ENCODE measurements at places on chromosomes 3 and 15.

GRCh38 chr3:174431717-174432116, 427.4 kb upstream of the NAALADL2 start:
- no peak for DNase-seq

GRCh38 chr15:69517052-69517451, 64.4 kb downstream of the RPLP1 start:
- DNase-seq, result no peak

- DNase-seq, result no peak
Observed at GRCh38 chr15:64503640-64504039, 43.3 kb downstream of the ZNF609 start.

GRCh38 chr3:37852097-37852496, 9.6 kb upstream of the CTDSPL start:
- no peak for DNase-seq

DNA sequence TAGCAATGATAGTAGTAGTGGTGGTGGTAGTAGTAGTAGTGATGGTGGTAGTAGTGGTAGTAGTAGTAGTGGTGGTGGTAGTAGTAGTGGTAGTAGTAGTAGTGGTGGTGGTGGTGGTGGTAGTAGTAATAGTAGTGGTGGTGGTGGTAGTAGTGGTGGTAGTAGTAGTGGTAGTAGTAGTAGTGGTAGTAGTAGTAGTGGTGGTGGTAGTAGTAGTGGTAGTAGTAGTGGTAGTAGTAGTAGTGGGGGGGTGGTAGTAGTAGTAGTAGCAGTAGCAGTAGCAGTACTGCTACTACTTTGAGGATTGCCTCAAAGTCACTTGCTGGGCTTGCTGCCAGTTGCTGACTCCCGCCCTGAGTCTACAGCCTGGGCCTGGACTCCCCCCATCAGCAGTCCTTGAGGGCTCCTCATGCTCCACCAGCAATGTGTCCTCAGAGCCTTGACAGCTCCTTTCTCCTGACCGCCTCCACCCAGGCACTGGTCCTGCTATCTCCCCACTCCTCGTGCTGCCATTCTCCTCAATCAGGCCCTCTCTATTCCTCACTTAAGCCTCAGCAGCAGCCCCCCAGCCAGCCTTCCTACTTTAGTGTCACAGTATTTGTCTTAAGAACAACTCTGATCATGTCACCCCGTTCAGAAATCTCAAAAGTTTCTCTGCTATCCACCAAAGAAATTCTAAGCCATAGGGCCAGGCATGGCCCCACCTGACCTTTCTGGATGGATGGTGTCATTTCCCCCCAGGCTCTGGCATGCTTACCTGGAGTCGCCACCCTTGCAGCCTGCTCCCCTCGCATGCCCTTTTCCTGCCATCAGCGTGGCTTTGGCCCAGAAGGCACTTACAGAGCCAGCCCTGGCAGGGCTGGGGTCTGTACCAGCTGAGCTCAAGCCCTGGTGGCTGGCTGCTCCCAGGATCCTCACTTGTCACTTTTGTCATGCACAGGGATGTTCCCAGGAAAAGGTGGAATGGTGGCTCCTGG, 45.6 kb downstream of the DLEC1 start:
- peak; percentile 20 for DNase-seq

- DNase-seq, result no peak
Observed at GRCh38 chr15:59222906-59223550, 16.4 kb downstream of the LDHAL6B start.

DNA sequence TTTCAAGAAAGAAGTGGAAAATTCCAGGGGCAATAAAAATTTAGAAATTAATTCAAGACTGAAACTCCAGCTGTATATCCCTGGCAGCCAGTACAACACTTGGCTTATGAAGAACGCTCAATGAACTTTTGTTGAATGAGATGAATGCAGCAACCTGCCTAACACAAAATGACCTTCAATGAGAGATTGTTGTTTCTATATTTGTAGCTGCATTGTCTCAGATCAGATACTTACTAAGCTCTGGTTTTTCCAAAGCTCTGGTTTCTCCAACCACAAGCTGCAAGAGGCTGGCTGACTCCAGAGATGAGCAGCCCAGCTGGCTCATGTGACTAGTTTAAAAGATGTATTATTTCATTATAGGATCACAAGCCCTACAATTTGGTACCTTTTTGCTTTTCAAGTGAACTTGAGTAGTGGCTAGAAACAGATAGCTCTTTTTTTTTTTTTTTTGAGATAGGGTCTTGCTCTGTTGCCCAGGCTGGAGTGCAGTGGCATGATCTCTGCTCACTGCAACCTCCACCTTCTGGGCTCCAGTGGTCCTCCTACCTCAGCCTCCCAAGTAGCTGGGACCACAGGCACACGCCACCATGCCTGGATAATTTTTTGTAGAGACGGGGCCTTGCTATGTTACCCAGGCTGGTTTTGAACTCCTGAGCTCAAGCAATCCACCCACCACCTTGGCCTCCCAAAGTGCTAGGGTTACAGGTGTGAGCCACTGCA, 57.4 kb downstream of the UMPS start:
- no peak for DNase-seq

GRCh38 chr15:92817339-92817886, 82.7 kb upstream of the CHD2 start:
- no peak for DNase-seq

- DNase-seq, result no peak
Observed at GRCh38 chr3:192170659-192171058, 556.7 kb downstream of the FGF12 start.

GRCh38 chr15:51448622-51449399, 107.4 kb downstream of the GLDN start:
- DNase-seq, result no peak

GRCh38 chr3:43076857-43077256, 29.0 kb downstream of the POMGNT2 start:
- DNase-seq, result no peak

DNA sequence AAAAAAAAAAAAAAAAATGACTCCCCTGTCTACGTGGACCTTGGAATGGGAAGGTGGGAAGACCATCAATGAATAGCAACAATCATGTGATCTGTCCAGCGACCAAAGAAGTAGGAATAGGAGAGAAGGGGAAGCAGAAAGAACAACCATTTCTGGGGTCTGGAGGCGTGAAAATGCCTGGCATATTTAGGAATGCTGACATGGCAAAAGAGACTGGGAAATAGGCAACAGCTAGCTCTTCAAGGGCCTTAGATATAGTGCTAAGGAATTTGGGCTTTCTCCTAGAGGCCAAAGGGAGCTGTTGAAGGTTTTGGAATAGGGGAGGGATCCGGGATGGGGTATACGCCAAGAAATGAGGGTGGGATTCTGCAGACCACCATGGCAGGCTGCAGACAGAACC, 5.9 kb downstream of the SLC22A13 start:
- no peak for DNase-seq

GRCh38 chr3:11592445-11593298, 51.0 kb downstream of the VGLL4 start:
- DNase-seq, result no peak

GRCh38 chr3:10242182-10243065, 5.8 kb upstream of the TATDN2 start:
- peak; percentile 83 for DNase-seq

GRCh38 chr3:58800940-58801339, 134.4 kb upstream of the FAM3D start:
- no peak for DNase-seq

GRCh38 chr15:58957101-58957973, 23.9 kb upstream of the SLTM start:
- peak; percentile 47 for DNase-seq

- no peak for DNase-seq
Observed at GRCh38 chr3:133998691-133999241, 31.0 kb downstream of the SLCO2A1 start.

DNA sequence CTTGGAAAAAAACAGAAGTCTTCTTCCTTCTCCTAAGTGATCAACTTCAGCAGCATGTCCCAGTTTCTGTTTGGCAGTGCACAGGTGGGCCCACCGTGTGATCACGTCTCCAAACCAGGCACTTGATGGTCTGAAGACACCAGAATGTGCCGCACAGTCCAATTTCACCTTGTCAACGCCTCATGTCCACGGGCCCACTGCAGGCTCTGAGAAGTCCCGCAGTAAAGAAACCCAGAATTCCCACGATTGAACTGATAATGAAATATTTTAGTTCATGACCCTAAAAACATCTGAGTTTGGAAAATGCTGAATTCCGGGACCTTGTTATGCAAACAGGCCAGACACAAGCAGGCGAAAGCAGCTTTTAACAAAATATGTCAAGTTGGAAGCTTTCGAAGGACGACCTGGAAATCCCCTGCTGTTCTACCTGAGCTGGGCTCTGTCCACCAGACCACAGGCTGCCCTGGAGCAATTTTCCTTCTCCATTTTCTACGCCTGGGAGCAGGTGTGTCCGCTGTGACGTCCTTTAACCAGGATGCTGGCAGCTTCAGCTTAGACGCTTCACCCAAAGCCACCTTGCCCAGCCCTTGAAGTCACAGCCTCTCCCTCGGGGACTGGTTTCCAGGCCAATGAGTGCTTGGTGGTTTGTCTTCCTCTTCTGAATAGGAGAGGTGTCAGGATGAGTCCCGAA, 167.8 kb upstream of the IQSEC1 start:
- no peak for DNase-seq

GRCh38 chr3:129485721-129486663, 42.4 kb upstream of the RHO start:
- DNase-seq, result no peak

- DNase-seq, result peak; percentile 41
Observed at GRCh38 chr3:56593455-56594158, 36.6 kb downstream of the CCDC66 start.

GRCh38 chr3:97264180-97264579, 449.8 kb downstream of the EPHA6 start:
- DNase-seq, result no peak

DNA sequence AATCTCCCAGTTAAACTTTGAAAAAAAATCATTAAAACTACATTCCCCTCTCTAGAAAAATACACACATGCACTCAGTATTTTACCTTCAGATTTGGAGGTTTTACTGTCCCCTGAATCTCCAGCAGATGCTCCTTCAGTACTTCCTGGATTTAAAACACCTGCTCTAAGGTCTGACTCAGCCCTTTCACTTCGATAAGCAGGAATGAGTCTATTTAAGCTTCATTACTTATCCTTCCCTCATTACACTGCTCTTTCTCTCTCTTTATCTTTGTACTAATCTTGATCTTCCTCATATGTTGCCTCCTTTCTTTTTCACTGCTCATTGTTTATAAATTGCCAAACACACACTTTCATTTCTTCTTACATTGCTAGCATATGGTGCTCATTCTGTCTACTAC, 443.9 kb downstream of the DIPK2A start:
- no peak for DNase-seq

- no peak for DNase-seq
Observed at GRCh38 chr3:42166662-42167300, 75.6 kb downstream of the TRAK1 start.

DNA sequence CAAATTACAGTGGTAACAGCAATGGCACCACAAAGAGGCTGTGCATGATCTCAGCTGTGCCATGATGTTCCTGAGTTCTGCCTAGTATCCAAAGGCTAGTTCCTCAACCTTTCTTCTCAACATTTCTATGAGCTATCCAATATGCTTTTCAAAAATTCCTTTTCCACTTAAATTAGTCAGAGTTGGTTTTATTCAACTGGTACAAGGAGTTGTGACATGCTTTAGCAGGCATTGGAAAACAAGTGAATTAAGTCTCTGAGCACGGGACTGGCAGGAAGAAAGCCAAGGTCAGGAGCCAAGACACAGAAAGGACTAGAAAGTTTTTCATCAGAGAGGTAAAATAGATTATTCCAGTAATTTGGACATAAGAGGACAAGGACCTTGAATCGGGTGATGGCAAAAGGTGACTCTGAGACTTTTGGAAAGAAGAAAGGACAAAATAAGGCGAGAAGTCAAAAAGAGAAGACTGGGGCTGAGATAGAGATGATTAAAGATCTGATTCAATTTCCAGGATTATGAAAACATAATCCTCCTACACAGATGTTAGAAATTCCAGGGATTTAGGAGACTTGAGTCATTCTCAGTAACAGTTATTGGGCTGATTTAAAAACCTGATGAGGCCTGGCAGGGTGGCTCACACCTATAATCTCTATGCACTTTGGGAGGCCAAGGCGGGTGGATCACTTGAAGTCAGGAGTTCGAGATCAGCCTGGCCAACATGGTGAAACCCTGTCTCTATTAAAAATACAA, 36.1 kb downstream of the PBRM1 start:
- no peak for DNase-seq

- DNase-seq, result peak; percentile 72
Observed at GRCh38 chr15:38683382-38684242, 119.0 kb upstream of the RASGRP1 start.

GRCh38 chr3:73379465-73379864, 245.3 kb downstream of the PDZRN3 start:
- no peak for DNase-seq

- no peak for DNase-seq
Observed at GRCh38 chr3:133283958-133284807, 115.7 kb upstream of the BFSP2 start.

DNA sequence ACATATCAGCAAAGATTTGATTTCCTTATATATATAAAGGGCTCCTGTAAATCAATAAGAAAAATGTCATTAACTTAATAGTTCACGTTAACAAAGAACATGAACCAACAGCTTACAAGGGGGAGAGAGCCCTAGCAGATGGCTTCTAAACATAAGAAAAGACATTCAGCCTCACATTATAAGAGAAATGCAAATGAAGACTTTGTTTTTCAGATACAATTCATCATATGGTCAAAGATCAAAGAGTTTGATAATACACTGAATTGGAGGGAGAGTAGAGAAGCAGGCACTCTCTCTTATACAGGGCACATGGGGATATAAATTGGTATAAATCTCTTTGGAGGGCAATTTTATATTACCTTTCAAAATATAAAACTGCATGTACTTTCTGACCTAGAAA, 21.1 kb downstream of the RBP2 start:
- no peak for DNase-seq

GRCh38 chr15:100580414-100580813, 21.6 kb downstream of the LINS1 start:
- DNase-seq, result no peak

- DNase-seq, result peak; percentile 77
Observed at GRCh38 chr3:9302425-9303181, 53.2 kb upstream of the SRGAP3 start.

- DNase-seq, result no peak
Observed at GRCh38 chr3:5466717-5467116, 279.2 kb downstream of the EDEM1 start.

DNA sequence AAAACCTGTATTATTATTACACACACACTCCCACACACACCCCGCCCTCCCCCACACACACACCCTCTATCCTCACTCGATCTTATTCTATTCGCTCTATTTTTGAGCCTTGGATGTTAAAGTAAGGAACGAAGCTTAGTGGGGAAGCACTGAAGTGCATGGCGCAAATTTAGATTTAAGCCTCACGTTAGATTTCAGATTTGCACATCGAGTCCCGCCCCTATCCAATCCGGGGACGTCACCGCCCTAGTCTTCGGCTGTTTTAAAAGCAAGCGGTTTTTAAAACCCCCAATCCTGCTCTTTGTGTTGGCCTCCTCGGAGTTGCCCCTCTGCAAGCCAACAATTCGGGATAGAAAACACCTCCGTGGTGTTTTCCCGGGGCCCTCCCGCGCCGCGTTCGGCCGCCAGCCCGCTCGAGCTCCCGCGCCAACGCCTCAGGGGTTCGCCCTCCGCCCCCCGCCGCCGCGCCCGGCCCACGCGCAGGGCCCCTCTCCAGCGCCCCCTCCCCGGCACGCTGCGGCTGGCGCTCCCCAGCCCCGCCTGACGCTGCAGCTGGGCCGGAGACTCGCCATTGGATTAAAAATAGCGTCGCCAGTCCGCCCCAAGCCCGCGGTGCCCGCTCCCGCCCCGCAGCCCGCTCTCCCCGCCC, at the start of gene USP13:
Gene USP13, plus strand, starts transcription at position 594 of the 649 bp plus-strand sequence. CDS start 186 bp downstream, outside the sequence.
- DNase-seq, result peak; percentile 60

- DNase-seq, result no peak
Observed at GRCh38 chr3:160038862-160039562, 50.4 kb downstream of the IL12A start.

- no peak for DNase-seq
Observed at GRCh38 chr3:197426121-197426566, 127.7 kb upstream of the DLG1 start.

Data from stimulated activated CD4-positive, alpha-beta T cell treated with anti-CD3 and anti-CD28 coated beads, Interleukin-1b, Interleukin-23, amount 100 ng/mL, for 48 hours (primary cell).